Hematopoietic multipotent progenitor cell treated with erythropoietin and hydrocortisone succinate and interleukin-3 and kit ligand, for 6 days (in vitro differentiated cells): ENCODE measurements at places on chromosomes 11 and 22.

- DNase-seq = no peak
Observed at GRCh38 chr11:95359756-95360155, 128.8 kb upstream of the SESN3 start.

DNA sequence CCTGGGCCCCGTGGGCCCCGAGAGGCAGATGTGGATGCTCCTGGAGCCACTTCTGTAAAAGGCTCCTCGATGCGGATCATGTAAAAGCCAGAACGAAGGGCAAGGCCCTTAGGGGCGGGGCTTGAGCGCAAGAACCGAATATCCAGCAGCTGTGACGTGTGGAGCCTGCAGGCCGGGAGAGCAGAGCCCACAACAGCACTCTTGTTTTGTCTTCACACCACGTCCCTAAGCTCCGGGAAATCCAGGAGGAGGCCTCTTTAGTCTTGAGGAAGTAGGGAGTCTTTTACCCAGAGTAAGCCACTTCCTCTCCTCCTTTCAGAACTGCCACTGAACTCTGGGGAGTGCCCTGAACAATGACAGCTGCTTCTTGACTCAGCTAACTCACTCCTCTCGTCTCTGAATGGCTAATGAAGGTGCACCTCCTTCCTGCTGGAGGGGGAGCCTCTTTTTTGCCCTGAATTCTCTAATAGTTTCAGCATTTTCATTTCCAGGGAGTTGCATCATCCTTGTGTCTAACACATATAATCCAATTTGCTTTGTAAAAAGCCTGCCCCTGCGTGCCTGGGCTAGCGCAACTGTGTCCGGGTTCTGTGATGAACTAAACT is 12.5 kb downstream of the L3MBTL2 start:
- peak; percentile 74 for DNase-seq

DNA sequence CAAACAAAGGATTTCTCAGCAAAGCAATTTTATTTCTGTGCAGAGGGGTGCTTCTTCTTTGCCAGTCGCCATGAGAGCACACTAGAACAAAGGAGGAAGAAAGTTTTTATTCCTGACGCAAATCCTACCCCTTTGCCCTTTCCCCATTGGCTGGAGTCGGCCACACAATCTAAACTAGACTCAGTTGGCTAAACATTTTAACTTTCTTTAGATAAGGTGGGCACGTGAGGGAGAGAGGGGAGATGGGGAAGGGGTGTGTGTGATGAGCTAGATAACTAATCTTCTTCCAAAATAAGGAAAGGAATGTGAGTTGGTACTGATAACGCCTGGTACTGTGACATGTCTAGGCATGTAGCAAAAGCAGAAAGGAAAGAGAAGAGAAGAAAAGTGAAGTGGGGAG is 626 bp downstream of the TRIM22 start:
- peak; percentile 69 for DNase-seq

- DNase-seq = no peak
Observed at GRCh38 chr22:45190202-45190872, 26.6 kb downstream of the NUP50 start.

DNA sequence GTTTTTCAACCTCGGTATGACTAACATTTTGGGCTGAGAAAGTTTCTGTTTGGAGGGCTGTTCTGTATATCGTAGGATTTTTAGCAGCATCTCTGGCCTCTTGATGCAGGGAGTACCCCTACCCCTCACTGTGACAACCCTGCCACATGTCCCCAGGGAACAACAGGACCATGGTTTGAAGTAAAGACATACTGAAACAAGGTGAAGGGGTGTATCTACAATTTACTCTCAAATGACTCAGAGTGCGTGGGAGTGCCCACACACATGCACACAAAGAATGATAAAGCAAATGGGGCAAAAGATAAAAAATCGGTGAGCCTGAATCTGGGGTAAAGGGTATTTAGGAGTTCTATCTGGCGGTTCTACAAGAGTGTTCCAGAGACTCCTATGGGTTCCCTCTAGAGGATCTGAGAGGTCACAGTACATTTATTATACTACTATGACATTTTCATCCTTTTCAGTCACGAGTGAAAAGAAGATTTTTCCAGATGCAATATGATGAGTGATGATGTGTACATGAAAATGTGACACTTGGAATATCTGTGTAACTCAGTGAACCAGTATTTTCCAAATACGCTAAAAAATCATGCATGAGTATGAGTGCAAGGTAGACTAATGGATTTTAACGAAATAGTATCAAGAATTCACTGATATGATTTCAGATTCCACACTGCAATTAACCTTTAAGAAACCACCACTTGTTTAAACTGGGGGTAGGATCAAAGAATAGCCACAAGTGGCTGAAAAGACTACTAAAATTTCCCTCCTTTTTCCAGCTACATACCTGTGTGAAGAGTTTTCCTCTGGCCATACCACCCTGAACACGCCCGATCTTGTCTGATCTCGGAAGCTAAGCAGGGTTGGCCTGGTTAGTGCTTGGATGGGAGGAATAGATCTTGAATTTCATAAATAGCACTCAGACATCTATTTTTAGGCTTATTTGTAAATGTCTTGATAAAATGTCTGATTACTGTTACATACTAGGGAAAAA is 56.3 kb upstream of the YPEL1 start:
- DNase-seq = peak; percentile 86

DNA sequence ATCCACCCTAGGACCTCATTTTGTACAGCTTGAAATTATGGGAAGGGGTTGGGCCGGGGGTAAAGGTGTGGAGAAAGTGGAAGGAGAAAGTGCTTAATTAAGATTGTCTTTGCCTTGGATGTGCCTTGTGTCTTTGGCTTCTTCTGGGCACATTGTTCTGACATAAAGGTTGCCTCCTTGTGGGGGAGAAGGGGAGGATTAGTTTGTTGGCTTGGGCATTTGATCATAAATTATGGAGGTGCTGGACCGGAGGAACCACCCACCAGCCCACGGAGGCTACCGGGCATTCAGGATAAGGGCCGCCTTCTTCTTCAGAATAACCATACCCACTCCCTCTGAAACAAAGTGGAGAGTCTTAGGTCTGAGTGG is 1.3 kb downstream of the PAFAH1B2 start:
- peak; percentile 76 for DNase-seq

- no peak for DNase-seq
Observed at GRCh38 chr22:22086501-22087158, 104.0 kb upstream of the TOP3B start.

- DNase-seq = no peak
Observed at GRCh38 chr11:7253800-7254199, 2.1 kb downstream of the SYT9 start.

DNA sequence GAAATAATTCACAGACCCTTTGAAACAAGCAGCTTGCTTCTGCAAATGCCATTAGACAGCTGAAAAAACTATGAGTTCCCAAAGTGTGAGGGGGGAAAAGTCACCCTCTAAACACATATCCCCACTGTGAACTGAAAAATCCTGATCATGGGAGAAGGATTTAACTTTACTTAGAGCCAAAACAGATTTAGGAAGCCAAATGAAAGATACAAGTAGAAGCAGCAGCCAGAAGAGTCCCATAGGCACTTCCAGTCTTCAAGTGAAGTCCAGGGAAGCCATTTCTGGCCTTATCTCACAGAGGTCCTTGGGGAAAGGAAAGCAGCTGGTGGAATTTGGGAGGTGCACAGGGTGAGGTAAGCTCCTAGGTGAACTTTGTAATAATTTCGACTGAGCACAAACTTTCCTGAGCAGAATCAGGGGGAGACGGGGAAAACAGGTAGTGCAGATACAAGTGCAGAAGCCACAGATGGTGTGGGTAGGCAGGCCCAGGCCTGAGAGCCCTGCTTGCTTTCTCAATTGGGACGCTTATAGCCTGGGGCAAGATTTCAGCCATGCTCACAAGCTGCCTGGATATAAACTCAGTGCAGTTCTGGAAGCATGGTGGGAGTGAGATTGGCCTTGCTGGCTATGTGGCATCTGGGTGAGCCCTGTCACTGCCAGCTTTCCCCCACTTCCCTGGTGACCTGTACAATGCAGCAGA is 44.8 kb downstream of the GAS2 start:
- no peak for DNase-seq

GRCh38 chr11:35363854-35364780 is 55.2 kb downstream of the SLC1A2 start:
- no peak for DNase-seq

GRCh38 chr11:57368106-57368844 is 12.7 kb downstream of the PRG3 start:
- no peak for DNase-seq

- no peak for DNase-seq
Observed at GRCh38 chr11:61295596-61295926, 445 bp upstream of the VWCE start.

DNA sequence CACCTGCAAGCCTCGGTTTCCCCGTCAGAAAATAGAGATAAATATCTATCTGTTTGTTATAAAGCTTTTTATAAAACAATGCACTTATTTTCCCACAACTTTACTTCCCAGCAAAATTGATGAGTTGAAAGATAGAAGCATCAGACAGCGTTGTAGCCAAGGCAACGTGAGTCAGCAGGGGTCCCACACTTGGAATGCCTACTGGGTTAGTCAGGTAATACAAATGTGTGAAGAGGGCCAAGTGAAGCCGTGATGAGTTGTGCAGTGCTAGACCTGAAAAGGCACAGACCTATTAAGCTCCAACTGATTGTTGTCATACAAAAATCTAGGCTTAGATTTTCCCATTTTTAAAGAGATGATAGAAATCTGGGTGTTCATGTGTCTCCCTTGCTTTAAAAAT is 118.7 kb downstream of the PGR start:
- no peak for DNase-seq

DNA sequence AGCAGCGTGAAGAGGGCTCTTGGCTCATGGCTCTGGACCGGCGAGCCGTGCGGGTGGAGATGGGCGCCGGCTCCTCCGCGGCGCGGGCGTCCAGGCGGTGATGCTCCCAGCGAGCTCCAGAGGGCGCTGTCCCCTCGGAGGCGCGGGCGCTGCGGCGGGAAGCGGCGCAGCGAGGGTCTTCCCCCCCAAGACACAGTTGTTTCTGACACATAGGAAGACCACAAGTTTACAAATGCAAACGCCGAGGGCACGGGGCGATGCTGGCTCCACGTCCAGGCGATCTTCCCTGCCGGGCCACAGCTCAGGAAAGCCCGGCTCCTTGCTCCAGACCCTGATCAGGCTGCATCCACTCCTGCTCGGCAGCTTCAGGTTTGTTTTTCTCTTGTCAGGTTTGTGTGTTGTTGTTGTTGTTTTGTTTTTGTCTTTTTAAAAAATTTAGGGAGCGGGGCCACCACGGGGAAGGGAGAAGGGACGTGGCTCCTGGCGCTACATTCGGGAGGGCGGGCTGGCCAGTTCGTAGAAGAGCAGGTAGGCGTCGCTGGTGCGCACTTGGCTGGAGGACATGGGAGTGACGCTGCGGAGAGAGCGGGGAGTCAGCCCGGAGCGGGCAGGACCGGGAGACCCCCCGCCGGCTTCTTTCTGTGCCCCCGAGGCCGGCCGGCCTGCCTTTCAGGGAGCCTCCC is 10.0 kb upstream of the MFRP start:
- peak; percentile 88 for DNase-seq

GRCh38 chr11:28476049-28476448 is 367.9 kb downstream of the METTL15 start:
- DNase-seq = no peak

- DNase-seq = peak; percentile 23
Observed at GRCh38 chr22:45310331-45310976, 720 bp downstream of the FAM118A start.

DNA sequence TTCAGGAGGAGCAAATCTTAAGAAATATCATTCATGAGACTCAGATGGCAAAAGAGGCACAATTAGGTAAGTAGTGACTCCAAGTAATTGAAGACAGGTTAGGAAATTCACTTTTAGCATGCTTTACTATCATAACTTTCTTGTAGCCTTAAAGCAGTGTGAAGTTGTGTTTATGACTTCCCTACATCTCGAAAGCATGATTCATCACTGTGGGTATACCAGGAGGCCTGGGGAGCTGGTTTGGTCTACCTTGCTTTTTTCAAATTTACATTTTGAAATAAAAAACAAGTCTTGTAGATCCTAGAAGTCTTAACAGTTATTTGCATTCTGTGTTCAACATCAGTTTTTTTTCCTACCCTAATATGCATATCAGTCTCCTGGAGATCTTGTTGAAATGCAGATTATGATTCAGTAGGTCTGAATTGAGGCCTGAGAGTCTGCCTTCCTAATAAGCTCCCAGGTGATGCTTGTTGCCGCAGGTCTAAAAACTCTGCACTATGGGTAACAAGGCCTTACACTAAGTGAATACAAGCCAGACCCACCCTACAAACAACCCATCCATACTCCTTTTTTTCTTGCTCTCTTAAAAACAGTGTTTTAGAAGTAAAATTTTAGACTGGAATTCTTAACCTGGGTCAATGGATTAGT is 41.4 kb downstream of the TTC17 start:
- no peak for DNase-seq

- no peak for DNase-seq
Observed at GRCh38 chr11:117946156-117946841, 17.1 kb upstream of the TMPRSS13 start.

- DNase-seq = peak; percentile 58
Observed at GRCh38 chr22:39292561-39293074, 26.8 kb downstream of the RPL3 start.

DNA sequence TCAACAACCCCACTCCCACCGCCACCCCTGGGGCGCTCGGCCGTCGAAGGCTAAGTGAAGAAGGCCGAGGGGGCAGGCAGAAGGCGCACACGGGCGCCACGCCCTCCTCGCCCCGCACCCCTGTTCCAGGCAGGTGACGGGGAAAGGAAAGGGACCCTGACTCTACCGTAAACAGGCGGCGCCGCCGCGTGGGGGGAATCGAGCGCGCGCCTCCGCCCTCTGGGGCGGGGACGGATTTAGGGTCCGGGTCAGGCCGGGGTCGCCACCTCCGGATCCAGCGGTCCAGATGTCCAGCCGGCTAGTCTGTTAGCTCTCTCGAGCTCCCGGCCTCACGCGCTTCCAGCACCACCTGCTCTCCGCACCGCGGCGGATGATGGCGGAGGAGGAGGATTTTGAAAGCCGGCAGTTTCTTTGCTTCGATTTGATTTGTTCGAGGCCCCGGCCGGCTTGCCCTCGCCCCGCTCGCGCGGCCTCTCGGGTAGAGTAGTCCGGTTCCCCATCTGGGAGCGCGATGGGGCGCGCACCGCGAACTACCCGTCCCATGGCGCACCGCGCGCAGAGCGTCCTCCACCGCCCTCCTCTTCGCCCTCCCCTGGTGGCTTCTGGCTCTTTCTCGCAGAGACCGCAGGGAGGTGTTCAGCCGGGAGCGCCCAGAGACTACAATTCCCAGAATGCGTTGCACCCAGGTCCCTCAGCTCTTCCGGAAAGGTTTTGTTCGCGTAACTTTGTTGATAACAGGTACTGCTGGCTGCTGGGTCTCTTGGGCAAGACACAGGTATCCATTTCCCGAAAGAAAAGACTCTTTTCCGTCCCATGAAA is at the start of gene RANGAP1:
RANGAP1 (minus strand) TSS at position 368 of the 819 bp plus-strand sequence. CDS start 5,143 bp downstream, outside the sequence.
- DNase-seq = peak; percentile 99

DNA sequence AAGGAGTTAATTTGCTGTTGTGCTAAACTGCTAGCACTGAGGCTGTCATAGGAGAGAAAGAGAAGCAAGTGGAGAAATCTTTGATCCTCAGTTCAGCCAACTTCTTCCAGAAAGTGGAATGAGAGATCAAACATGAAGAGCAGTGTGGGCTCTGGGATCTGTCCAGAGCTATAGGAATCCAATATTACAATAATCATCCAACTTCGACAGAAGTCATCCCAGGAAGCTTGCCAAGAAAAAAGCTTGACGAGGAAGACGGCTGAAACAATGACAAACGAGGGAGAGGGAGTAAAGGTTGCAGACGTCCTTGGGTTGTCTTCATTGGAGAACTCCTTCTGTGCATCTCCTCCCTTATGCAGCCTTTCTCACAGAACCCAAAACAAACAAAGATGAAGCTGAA is 496.2 kb downstream of the INSC start:
- no peak for DNase-seq

- DNase-seq = peak; percentile 25
Observed at GRCh38 chr11:132126973-132127899, 756.8 kb downstream of the NTM start.
